Dermis microvascular lymphatic vessel endothelial cell (primary cell): ENCODE measurements at places on chromosomes 2 and 18. TPM values are rescaled to one million over a fixed set of nuclear protein-coding genes. Genes with fewer than 3 reads are reported as not detected.

TMEM200C gene
- under 0.01 TPM in 1 of 2 replicates, not detected in the other for total RNA-seq

TCF23 gene
- total RNA-seq, result not detected in 2 replicates

IL18R1 gene
- 0.25 and 0.51 TPM in 2 replicates for total RNA-seq

APCDD1 gene
- 0.25 TPM in 1 of 2 replicates, not detected in the other for total RNA-seq

SLC16A14 gene
- under 0.01 and 0.25 TPM in 2 replicates for total RNA-seq

VSNL1 gene
- total RNA-seq, result 0.13 TPM in 1 of 2 replicates, not detected in the other

TMEM37 gene
- total RNA-seq, result 0.13 TPM in 2 replicates

GKN2 gene
- not detected in 2 replicates for total RNA-seq

MAL gene
- total RNA-seq, result not detected in 2 replicates

AMER3 gene
- total RNA-seq, result not detected in 2 replicates

MRPL53 gene
- total RNA-seq, result 27.3 and 31.3 TPM in 2 replicates

ITM2C gene
- 31.6 and 70.9 TPM in 2 replicates for total RNA-seq

RAD51AP2 gene
- total RNA-seq, result not detected in 2 replicates

EFEMP1 gene
- 3,306 and 7,589 TPM in 2 replicates for total RNA-seq

NT5DC4 gene
- total RNA-seq, result not detected in 2 replicates

CD226 gene
- total RNA-seq, result 0.76 and 1.5 TPM in 2 replicates

CNRIP1 gene
- total RNA-seq, result 31.2 and 44.9 TPM in 2 replicates

MC2R gene
- total RNA-seq, result not detected in 2 replicates

NGEF gene
- 0.39 TPM in 1 of 2 replicates, not detected in the other for total RNA-seq

ARL4C gene
- total RNA-seq, result 2.7 and 4.4 TPM in 2 replicates

GPBAR1 gene
- 0.13 TPM in 1 of 2 replicates, not detected in the other for total RNA-seq

PARD6G gene
- 34.7 and 93.4 TPM in 2 replicates for total RNA-seq

PLB1 gene
- 0.26 and 0.38 TPM in 2 replicates for total RNA-seq

ZBTB7C gene
- under 0.01 TPM in 2 replicates for total RNA-seq

GULP1 gene
- 2.5 and 2.6 TPM in 2 replicates for total RNA-seq

ARHGEF33 gene
- under 0.01 TPM in 2 replicates for total RNA-seq

MAP3K20 gene
- total RNA-seq, result 23.9 and 27.2 TPM in 2 replicates

ATOH8 gene
- total RNA-seq, result 13.1 and 21.5 TPM in 2 replicates

KLHL30 gene
- total RNA-seq, result not detected in 2 replicates

NEU2 gene
- not detected in 2 replicates for total RNA-seq

FTCDNL1 gene
- 0.38 and 0.90 TPM in 2 replicates for total RNA-seq

KLHL41 gene
- total RNA-seq, result under 0.01 and 0.13 TPM in 2 replicates
